ENCODE measurements at places on chromosomes 4 and X. TPM values are rescaled to one million over a fixed set of nuclear protein-coding genes. Genes with fewer than 3 reads are reported as not detected.
A peak's percentile ranks its signal among the peaks of the same experiment; 100 is the strongest.

- no peak overlapping the region for H3K27ac ChIP-seq
- H3K4me3 ChIP-seq, result no peak overlapping the region
- H3K4me1 ChIP-seq, result no peaks in the 10 kb centered on the region
- H3K27me3 ChIP-seq, result no peaks in the 10 kb centered on the region
These were observed 25.1 kb downstream of the RRAGB start for GRCh38 chrX:55742649-55743048.

DNA sequence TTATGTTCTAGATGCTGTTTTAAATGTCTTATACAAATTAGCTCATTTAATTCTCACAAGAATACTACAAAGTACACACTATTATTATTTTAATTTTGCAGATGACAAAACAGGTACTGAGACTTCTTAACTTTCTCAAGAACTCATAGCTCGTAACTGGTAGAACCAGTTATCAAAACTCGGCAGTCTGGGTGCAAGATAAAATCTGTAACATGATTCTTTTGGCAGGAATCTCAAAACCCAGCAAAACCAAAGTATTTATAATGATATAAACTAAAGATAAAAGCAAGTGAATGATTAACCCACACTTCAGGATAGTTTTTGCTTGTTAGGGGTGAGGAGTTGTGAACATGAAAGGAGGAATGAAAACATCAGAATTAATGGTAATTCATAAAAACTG lies 27.6 kb downstream of the CLNK start:
- no peak overlapping the region for H3K4me3 ChIP-seq
- H3K27ac ChIP-seq, result no peak overlapping the region
- no peaks in the 10 kb centered on the region for H3K36me3 ChIP-seq
- no peak for DNase-seq

DNA sequence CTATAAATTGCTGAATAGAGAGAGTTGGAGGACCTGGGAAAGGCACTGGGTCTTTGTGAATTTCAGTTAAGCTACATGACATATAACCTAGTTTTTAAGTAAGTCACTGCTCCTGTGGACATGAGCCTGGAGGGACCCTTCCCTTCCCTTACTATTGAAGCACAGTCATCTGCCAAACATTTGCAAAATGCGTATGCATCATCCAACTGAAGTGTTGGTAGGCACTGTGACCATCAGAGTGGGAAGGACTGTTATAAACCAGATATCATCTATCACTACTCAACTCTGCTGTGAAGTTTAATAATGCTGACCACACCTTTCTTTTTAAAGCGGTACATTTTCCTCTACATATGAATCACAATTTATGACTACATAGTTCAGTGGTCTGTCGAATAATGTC lies 5.2 kb downstream of the GABRA3 start:
- no peaks in the 10 kb centered on the region for H3K36me3 ChIP-seq
- H3K27ac ChIP-seq, result no peak overlapping the region
- no peak overlapping the region for H3K4me3 ChIP-seq
- no peaks in the 10 kb centered on the region for H3K4me1 ChIP-seq
- no peak for DNase-seq
- no peaks in the 10 kb centered on the region for H3K27me3 ChIP-seq

DNA sequence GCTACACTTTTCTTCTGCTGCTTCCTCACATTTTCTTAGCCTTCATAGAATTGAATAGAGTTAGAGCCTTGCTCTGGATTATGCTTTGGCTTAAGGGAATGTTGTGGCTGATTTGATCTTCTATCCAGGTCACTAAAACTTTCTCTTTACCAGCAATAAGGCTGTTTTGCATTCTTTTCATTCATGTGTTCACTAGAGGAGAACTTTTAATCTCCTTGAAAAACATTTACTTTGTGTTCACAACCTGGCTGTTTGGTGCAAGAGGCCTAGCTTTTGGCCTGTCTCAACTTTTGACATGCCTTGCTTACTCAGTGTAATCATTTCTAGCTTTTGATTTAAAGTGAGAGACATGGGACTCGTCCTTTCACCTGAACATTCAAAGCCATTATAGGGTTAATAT lies 87.7 kb upstream of the RAB40AL start:
- H3K36me3 ChIP-seq, result peaks cover 7% of the 10 kb centered on the region
- no peak overlapping the region for H3K27ac ChIP-seq
- peaks cover 2% of the 10 kb centered on the region for H3K27me3 ChIP-seq
- no peak for DNase-seq

GRCh38 chr4:139732991-139733570 lies 67.5 kb downstream of the MGST2 start:
- H3K36me3 ChIP-seq, result no peaks in the 10 kb centered on the region
- peaks cover 6% of the 10 kb centered on the region for H3K4me1 ChIP-seq
- no peaks in the 10 kb centered on the region for H3K27me3 ChIP-seq
- no peak overlapping the region for H3K4me3 ChIP-seq

- no peak for DNase-seq
- H3K27me3 ChIP-seq, result no peaks in the 10 kb centered on the region
- no peak overlapping the region for H3K27ac ChIP-seq
- H3K4me3 ChIP-seq, result no peak overlapping the region
- no peaks in the 10 kb centered on the region for H3K36me3 ChIP-seq
These were observed 29.9 kb upstream of the TEC start for GRCh38 chr4:48299560-48299959.

- no peak for DNase-seq
- H3K4me1 ChIP-seq, result peaks cover 6% of the 10 kb centered on the region
- H3K27ac ChIP-seq, result no peak overlapping the region
- no peaks in the 10 kb centered on the region for H3K27me3 ChIP-seq
- H3K36me3 ChIP-seq, result no peaks in the 10 kb centered on the region
These were observed 623.1 kb upstream of the CPEB2 start for GRCh38 chr4:14379183-14379582.

GRCh38 chr4:146267826-146268225 lies 53.5 kb downstream of the REELD1 start:
- H3K4me1 ChIP-seq, result no peaks in the 10 kb centered on the region
- H3K4me3 ChIP-seq, result no peak overlapping the region

- no peak for DNase-seq
- no peak overlapping the region for H3K4me3 ChIP-seq
- no peaks in the 10 kb centered on the region for H3K36me3 ChIP-seq
- H3K27me3 ChIP-seq, result no peaks in the 10 kb centered on the region
- H3K4me1 ChIP-seq, result peaks cover 27% of the 10 kb centered on the region
- no peak overlapping the region for H3K27ac ChIP-seq
These were observed 75.4 kb upstream of the SCOC start for GRCh38 chr4:140298001-140298400.

- no peak for DNase-seq
- no peak overlapping the region for H3K4me3 ChIP-seq
- H3K36me3 ChIP-seq, result no peaks in the 10 kb centered on the region
- no peaks in the 10 kb centered on the region for H3K4me1 ChIP-seq
- peaks cover 50% of the 10 kb centered on the region for H3K27me3 ChIP-seq
These were observed 123.3 kb upstream of the RAI2 start for GRCh38 chrX:17984415-17984814.

DNA sequence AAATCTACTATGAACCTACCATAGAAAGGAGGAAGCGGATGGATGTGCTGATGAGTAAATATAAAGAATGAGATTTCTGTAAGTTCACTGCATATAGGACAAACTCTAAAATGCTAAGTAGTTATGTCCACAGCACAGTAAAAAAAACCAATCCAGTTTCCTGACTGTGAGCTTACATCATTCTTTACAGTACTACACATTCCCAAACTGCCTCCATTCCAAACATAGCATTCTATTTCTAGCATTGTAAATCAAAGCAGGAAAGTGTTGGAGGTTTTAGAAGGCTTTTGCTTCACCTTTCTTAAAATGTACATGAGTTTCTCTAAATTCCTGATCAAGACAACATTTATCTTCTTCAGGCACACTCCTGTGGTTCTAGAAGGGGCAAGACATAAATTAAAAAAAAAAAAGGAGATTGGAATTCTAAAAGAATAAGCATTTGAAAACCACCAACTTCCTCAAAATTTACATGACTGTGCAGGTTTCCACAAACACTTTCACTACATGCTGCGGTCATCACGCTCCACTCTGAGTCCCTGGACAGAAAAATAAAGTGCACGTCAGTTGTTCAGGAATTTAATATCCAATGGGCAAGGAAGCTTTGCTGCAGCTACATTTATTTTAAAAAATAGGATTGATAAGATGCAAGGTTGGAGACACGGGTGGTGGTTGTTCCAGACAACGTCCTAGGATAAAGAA lies 297.6 kb upstream of the STS start:
- no peaks in the 10 kb centered on the region for H3K36me3 ChIP-seq
- H3K27ac ChIP-seq, result no peak overlapping the region
- DNase-seq, result no peak
- H3K4me3 ChIP-seq, result no peak overlapping the region

DNA sequence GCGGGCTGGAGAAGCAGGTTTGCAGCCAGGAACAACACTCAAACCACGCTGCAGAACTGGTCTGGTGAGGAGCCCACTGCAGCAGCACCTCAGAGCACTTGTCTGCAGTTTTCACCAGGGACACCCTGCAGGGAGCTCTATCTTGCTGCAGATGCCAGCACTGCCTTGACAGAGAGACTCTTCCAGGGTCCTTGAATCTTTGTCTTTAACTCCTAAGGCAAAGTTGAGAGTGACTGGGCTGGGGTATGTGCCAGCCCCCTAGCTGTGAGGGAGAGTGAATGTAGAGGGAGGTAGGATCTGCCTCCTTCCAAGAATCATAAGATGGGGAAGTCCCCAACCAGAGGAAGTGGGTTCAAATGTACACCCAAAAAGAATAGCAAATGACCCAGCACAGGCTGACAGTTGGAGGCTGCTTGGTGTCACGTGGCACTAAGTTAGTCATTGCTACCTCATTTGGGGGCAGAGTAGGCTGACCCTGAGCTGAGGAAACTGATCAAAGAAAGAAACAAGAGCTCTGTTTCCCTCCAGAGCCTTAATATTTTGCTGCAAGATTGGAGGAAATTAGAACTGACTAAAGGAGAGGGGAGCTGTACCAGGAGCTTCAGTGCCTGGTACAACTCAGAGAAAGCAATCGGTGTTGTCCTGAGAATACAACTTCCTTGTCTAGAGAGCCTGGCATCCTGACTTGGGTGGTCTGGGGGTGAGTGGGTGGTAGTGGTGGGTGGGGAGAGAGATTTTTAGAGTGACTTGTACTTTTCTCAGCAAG lies 28.2 kb upstream of the HUWE1 start:
- no peak overlapping the region for H3K4me3 ChIP-seq
- DNase-seq, result peak; percentile 21
- H3K27me3 ChIP-seq, result peaks cover 29% of the 10 kb centered on the region
- H3K27ac ChIP-seq, result no peak overlapping the region

- H3K27me3 ChIP-seq, result no peaks in the 10 kb centered on the region
- DNase-seq, result no peak
- no peak overlapping the region for H3K27ac ChIP-seq
These were observed 9.7 kb upstream of the SRD5A3 start for GRCh38 chr4:55336138-55337034.

GRCh38 chr4:35900286-35901243 lies 343.7 kb downstream of the ARAP2 start:
- H3K27me3 ChIP-seq, result no peaks in the 10 kb centered on the region
- no peaks in the 10 kb centered on the region for H3K36me3 ChIP-seq
- no peaks in the 10 kb centered on the region for H3K4me1 ChIP-seq
- no peak for DNase-seq

- no peak overlapping the region for H3K4me3 ChIP-seq
- H3K4me1 ChIP-seq, result peaks cover 16% of the 10 kb centered on the region
- no peak overlapping the region for H3K27ac ChIP-seq
- no peak for DNase-seq
These were observed 31.7 kb downstream of the HSD17B11 start for GRCh38 chr4:87359258-87359657.

DNA sequence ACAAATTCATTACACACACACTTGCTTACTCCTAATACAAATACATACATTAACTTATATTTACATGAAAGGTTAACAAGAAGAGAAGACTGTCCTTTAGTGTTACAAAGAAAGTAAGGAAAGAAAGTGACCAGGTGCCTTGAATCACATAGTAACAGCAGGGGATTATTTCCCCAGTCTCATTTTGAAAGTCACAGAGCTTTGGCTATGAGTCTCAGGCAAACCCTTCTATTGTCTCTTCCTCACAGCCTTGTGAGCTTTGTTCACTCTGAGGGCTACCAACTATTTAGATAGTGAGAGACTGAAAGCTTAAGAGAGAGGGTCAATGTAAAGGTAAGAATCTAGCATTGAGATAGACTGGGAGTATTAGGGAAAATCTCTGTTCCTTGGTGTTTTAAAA lies 161.6 kb downstream of the NPNT start:
- H3K27me3 ChIP-seq, result peaks cover 11% of the 10 kb centered on the region
- peaks cover 6% of the 10 kb centered on the region for H3K36me3 ChIP-seq
- H3K4me1 ChIP-seq, result peaks cover 8% of the 10 kb centered on the region
- H3K27ac ChIP-seq, result no peak overlapping the region

- H3K27me3 ChIP-seq, result no peaks in the 10 kb centered on the region
- peak overlapping the region; percentile 44 for H3K4me3 ChIP-seq
- DNase-seq, result peak; percentile 48
- no peaks in the 10 kb centered on the region for H3K36me3 ChIP-seq
These were observed 10.6 kb upstream of the CCNG2 start for GRCh38 chr4:77146186-77147078.

GRCh38 chr4:56226579-56226978 lies 160.7 kb downstream of the AASDH start:
- no peak overlapping the region for H3K4me3 ChIP-seq
- no peak for DNase-seq
- no peaks in the 10 kb centered on the region for H3K4me1 ChIP-seq
- no peaks in the 10 kb centered on the region for H3K36me3 ChIP-seq

DNA sequence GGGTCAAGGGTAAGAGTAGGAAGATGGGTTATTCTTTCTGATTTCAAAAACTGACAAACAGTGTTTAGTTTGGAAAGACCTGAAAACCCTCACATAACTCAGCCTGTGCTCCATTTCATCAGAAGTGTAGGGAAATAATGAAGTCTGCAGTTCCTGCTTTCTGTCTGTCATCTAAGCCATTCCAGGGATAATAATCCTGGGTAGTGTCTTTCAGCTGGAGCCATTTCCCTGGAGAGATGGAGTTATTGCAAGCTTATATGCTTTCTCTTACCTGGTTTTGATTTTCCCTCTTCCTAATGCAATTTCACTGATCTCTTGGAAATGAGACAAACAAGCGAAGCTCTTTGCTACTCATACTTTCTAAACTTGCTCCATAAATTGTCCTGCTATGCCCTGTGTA lies 824.8 kb upstream of the LCORL start:
- no peak overlapping the region for H3K27ac ChIP-seq
- no peaks in the 10 kb centered on the region for H3K27me3 ChIP-seq
- no peak for DNase-seq
- no peaks in the 10 kb centered on the region for H3K36me3 ChIP-seq
- H3K4me1 ChIP-seq, result no peaks in the 10 kb centered on the region

GRCh38 chr4:89021684-89022083 lies 35.3 kb downstream of the FAM13A start:
- peak overlapping the region; percentile 29 for H3K27ac ChIP-seq
- DNase-seq, result no peak
- no peaks in the 10 kb centered on the region for H3K4me1 ChIP-seq
- H3K36me3 ChIP-seq, result peaks cover 43% of the 10 kb centered on the region
- H3K27me3 ChIP-seq, result no peaks in the 10 kb centered on the region

GRCh38 chr4:127623797-127624083 lies 9.0 kb upstream of the INTU start:
- no peaks in the 10 kb centered on the region for H3K36me3 ChIP-seq
- H3K27ac ChIP-seq, result no peak overlapping the region
- DNase-seq, result no peak
- no peaks in the 10 kb centered on the region for H3K4me1 ChIP-seq
- H3K27me3 ChIP-seq, result no peaks in the 10 kb centered on the region

GRCh38 chr4:1368421-1369090 lies 21.5 kb downstream of the UVSSA start:
- no peaks in the 10 kb centered on the region for H3K4me1 ChIP-seq
- H3K4me3 ChIP-seq, result no peak overlapping the region
- peaks cover 34% of the 10 kb centered on the region for H3K36me3 ChIP-seq

Gene NLGN3
- 0.44 TPM for total RNA-seq

Gene CSAG2
- total RNA-seq, result not detected

Gene DAPP1
- total RNA-seq, result 24.7 TPM

Gene FDCSP
- not detected for total RNA-seq

Gene SSX2
- total RNA-seq, result not detected

Gene EVC
- 29.0 TPM for total RNA-seq

Gene TMEM255A
- total RNA-seq, result not detected

Measured in MCF 10A (cell line).